IPS DF 6.9 (cell line): ENCODE measurements at places on chromosomes 3 and 15.

DNA sequence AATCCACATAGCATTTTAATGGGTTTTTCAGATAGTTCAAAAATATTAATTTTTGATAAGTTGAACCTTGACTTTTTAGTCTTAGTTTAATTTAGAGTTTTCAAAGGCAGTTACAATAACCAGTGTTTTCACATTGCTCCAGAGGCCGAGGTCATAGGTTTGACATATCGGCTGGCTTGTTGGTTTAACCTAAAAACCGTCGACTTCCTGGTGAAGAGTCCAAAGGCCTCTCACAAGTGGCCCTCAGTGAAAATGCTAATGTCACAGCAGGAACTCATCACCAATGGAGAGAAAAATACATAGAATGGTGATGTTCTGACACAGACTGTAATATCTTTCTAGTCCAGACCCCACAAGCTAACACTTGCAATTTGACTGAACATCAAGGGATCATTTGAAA is 642.3 kb downstream of the PLOD2 start:
- H3K4me3 ChIP-seq, result no peak overlapping the region
- DNase-seq, result no peak
- no peaks in the 10 kb centered on the region for H3K36me3 ChIP-seq

DNA sequence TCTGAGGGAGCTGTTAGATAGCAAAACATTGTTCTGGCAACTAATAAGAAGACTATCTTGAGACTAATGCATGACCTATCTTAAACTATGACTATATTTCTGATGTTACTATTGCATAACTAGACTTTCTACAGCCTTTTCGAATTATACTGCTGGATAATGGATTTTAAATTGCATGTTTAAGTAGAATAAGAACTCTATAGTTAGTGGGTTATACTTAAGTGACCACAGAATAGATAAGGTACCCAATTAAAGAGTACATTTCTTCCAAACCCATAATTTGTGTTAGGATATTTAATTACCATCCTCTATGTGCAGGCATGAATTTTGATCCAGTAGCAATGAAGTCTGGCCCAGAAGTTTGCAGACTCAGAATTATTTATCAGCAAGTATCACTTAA is 44.6 kb upstream of the SPPL2A start:
- DNase-seq, result no peak
- no peaks in the 10 kb centered on the region for H3K36me3 ChIP-seq
- H3K4me3 ChIP-seq, result no peak overlapping the region

GRCh38 chr3:134850761-134851160 is 55.7 kb downstream of the EPHB1 start:
- H3K36me3 ChIP-seq, result no peaks in the 10 kb centered on the region
- H3K4me3 ChIP-seq, result no peak overlapping the region
- no peaks in the 10 kb centered on the region for H3K27me3 ChIP-seq
- no peak for DNase-seq

DNA sequence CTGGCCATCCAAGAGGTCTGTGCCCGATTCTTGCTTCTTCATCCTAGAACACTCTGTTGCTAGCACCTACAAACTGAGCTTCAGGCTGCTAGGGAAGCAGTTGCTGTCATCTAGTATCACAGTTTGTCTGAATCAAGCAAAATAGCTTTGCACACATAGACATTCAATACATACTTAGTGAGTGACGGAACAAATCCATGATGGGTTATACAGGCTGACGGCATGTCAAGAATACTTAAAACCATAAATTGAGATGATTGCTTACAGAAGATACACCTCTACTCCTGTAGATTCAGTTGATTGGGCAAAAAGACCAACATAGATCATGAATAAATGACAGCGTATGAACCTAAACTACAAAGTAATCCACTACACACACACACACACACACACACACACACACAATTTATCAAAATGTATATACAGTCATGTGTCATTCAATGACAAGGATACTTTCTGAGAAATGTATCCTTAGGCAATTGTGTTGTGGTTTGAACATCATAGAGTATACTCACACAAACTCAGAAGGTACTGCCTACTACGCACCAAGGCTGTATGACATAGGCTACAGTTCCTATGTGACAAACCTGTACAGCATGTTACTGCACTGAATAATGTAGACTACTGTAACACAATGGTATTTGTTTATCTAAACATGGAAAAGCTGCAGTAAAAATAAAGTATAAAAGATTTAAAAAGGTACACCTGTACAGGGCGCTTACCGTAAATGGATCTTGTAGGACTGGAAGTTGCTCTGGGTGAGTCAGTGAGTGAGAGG is 14.4 kb upstream of the HEG1 start:
- no peak overlapping the region for H3K27ac ChIP-seq
- no peaks in the 10 kb centered on the region for H3K4me1 ChIP-seq
- H3K4me3 ChIP-seq, result no peak overlapping the region
- no peak for DNase-seq
- H3K27me3 ChIP-seq, result no peaks in the 10 kb centered on the region
- no peaks in the 10 kb centered on the region for H3K36me3 ChIP-seq

DNA sequence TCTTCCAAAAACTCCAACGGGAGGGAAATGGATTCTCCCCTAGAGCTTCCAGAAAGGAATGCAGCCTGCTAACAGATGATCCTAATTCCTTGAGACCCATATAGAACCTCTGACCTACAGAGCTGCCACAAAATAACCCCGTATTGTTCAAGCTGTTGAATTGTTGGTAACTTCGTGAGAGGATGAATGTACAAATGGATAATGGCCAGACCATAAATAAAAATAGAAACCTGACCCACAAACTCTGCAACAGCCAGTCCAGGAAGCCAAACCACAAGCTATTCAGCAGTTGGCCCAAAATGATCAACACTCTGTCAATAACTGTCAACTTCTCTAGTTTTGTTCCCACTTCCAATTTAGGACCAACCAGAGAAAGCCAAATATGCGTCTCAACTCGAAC is 414.0 kb upstream of the ZNF717 start:
- no peaks in the 10 kb centered on the region for H3K36me3 ChIP-seq
- H3K4me3 ChIP-seq, result no peak overlapping the region
- no peaks in the 10 kb centered on the region; the same call in 1 of the 2 replicates for H3K4me1 ChIP-seq

DNA sequence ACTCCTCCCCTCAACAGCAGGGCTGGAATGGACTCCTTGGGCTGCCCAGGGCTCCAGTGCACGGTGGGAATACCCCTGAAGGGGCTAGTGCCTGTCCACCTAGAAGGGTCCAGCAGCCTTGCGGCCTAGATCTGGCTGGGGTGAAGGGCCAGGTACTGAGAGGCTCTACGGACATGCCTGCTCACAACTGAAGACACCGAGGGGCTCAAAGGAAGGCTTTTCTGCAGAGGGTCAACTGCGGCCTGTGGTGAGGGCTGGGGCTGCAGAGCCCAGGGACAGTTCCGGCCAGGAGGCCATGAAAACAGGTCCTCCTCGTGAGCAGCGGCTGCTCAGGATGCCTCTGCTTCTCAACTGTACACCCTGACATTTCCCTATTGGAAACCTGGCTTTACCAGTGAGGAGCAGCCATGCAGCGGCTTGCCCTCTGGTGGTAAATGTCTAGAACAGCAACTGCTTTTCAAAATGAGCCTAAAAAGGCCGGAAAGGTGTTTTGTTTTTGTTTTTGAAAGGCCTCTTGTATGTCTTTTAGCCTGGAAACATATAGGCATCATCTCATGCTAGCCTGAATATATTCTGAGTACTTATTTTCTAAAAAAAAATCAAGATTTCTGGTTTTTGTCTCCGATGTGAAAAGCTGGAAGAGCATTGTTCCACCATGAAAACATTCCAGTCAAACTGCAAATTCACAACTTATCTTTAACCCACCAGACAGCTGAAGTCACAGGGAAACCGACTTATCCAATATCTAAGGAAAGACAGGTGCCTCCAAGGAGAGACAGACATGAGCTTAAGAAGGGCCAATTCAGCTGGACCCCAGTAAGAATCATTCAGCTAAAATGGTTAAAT is 163.4 kb downstream of the KLF13 start:
- no peaks in the 10 kb centered on the region for H3K36me3 ChIP-seq
- H3K27ac ChIP-seq, result no peak overlapping the region
- no peak overlapping the region for H3K4me3 ChIP-seq
- DNase-seq, result no peak
- H3K4me1 ChIP-seq, result 0 out of 2 replicates have a peak, but pooled peaks cover 1% of the 10 kb centered on the region
